ENCODE measurements at places on chromosomes 11 and 22. TPM values are rescaled to one million over a fixed set of nuclear protein-coding genes. Genes with fewer than 3 reads are reported as not detected.

- no peak for DNase-seq
These were observed 108.2 kb downstream of the CYP2R1 start for GRCh38 chr11:14783788-14784187.

- no peak for DNase-seq
These were observed 46.5 kb downstream of the NFAM1 start for GRCh38 chr22:42385696-42386095.

The LYVE1 gene
- 5.4 TPM for total RNA-seq

The GPR83 gene
- total RNA-seq = not detected

DNA sequence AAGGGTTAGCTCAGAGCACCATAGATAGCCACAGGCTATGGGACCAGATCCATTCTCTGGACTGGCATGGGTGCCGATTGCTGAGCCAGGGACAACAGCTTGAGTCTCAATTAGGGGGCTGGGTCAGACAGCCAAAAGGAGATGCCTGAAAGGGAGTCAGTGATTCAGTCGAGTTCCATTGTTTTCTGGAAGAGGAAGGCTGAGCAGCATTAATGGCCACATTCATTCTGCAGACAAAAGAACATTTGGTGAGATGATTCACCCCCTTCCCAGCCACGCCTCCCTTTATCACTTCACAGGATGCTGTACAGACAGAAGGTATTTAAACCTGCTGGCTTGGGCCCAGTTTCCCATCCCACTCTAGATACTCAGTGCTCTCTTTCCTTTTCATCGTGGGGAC is 131.9 kb downstream of the ADAMTS15 start:
- no peak for DNase-seq

DNA sequence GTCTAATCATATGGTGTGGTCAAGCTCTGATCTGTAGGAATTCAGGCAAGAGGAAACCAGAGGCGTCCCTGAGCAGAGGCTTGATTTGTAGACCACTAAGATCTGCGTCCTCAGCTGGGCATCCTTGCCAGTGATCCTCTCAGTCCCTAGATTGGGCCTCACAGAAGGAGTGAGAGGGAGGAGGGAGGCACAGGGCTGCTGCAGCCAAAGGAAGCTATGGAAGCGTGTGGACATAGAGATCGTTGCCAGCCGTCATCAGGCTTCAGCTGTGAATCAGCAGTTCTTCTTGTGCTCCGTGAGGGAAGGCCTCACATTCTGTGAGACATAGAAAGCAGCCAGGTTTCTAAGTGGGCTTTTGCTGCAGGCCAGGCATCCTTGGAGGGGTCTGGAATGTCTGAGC is 254.6 kb upstream of the KIRREL3 start:
- DNase-seq = no peak

- DNase-seq = no peak
These were observed 72.1 kb upstream of the CD44 start for GRCh38 chr11:35066783-35067423.

DNA sequence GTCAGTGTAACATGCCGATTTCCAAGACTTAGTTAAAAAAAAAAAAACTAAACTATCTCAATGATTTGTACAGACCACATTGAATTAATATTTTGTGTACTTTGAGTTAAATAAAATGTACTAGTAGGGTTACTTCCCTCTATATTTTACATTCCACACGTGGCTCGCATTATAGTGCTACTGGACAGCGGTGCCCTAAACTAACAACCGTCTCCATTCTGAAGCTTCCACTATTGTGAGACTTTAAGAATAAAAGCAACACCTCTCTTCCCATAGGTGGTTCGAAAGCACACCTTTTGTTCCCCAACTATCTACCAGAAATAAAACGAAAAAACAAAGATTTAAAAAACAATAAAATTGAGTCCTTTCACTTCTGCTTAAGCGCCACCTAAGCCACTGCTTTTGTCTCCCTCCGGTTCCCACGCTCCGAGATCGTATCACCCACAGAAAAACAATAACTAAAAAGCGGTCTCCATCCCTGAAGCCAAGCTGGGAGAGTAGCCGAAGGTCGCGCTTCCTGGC is 380 bp upstream of the TTC17 start:
- DNase-seq = no peak

DNA sequence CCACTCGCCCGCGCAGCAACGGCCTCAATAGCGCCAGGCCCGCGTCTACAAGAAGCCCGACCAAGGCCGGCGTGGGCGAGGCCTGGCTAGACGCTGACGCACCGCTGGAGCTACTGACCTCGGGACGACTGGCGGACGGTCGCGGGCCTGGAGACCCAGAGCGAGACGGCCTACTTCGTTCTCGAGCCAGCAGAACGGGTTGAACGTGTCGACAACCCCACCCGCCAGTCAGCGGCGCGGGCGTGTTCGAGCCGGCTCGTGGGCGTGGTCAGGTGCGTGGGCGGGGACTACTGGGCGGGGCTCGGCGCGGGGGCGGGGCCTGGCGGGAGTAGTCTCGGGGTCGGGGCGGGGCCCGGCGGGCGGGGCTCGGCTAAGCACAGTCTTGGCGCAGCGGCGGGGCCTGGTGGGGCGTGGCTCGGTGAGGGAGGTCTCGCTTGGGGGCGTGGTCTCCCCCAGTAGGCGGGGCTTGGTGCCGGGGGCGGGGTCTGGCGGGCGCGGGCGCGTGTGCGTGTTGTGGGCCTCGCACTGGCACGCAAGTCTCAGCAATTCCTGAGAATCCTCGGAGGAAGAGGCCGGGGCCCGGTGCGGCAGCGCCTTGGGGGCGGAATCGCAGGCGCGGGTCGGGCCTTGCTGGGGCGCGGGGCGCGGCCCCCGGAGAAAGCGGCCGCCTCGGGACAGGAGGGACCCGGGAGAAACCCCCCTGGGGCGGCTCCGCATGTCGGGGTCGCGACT is at the start of gene RNH1:
TSS of gene RNH1 (minus strand) at position 248 of the 732 bp plus-strand sequence. CDS start 5,080 bp downstream, outside the sequence.
- peak; percentile 86 for DNase-seq

- no peak for DNase-seq
These were observed 3.1 kb upstream of the PTGDR2 start for GRCh38 chr11:60858731-60859464.

The MS4A4A gene
- 32.0 TPM for total RNA-seq

GRCh38 chr22:36901411-36902142 is 11.9 kb upstream of the CSF2RB start:
- DNase-seq = no peak

GRCh38 chr11:727859-728748 is 19.2 kb upstream of the TALDO1 start:
- no peak for DNase-seq

All from esophagus squamous epithelium (tissue), 5 donors.